A549 treated with DMSO at 1 μM for 4 hours (cell line): ENCODE measurements at places on chromosomes 5 and 9. TPM values are rescaled to one million over a fixed set of nuclear protein-coding genes. Genes with fewer than 3 reads are reported as not detected.

SNCB gene
- 0.91 to 1.4 TPM (median 1.2 TPM) in 5 replicates for total RNA-seq

CCL21 gene
- total RNA-seq: not detected in 5 replicates

GPR151 gene
- not detected in 5 replicates for total RNA-seq

CCNJL gene
- 11.2 to 14.0 TPM (median 12.4 TPM) in 5 replicates for total RNA-seq

MELK gene
- total RNA-seq: 66.0 to 80.3 TPM (median 78.9 TPM) in 5 replicates

TSSK1B gene
- total RNA-seq: not detected in 5 replicates

EFNA5 gene
- total RNA-seq: 18.4 to 24.8 TPM (median 21.3 TPM) in 5 replicates

LCN6 gene
- total RNA-seq: not detected in 5 replicates

SLCO6A1 gene
- total RNA-seq: not detected in 5 replicates

GFRA3 gene
- 0.05 to 0.10 TPM (median 0.07 TPM) in 5 replicates for total RNA-seq

SLC22A4 gene
- total RNA-seq: 3.6 to 5.5 TPM (median 4.1 TPM) in 5 replicates

ADAMTS13 gene
- total RNA-seq: 0.49 to 0.82 TPM (median 0.52 TPM) in 5 replicates

PCDHAC1 gene
- 1.0 to 1.5 TPM (median 1.4 TPM) in 5 replicates for total RNA-seq

ELL2 gene
- total RNA-seq: 11.3 to 18.1 TPM (median 12.5 TPM) in 5 replicates

LARP1 gene
- total RNA-seq: 136 to 159 TPM (median 147 TPM) in 5 replicates

VPS13A gene
- total RNA-seq: 8.0 to 14.8 TPM (median 12.5 TPM) in 5 replicates

SLC25A51 gene
- total RNA-seq: 20.1 to 23.5 TPM (median 20.5 TPM) in 5 replicates

SHOC1 gene
- total RNA-seq: 0.07 TPM in 1 of 5 replicates, not detected in the others

ZNF366 gene
- total RNA-seq: not detected in 5 replicates

DNAH5 gene
- total RNA-seq: 0.93 to 1.3 TPM (median 1.0 TPM) in 5 replicates
